ENCODE measurements at places on chromosomes 13 and 19.

DNA sequence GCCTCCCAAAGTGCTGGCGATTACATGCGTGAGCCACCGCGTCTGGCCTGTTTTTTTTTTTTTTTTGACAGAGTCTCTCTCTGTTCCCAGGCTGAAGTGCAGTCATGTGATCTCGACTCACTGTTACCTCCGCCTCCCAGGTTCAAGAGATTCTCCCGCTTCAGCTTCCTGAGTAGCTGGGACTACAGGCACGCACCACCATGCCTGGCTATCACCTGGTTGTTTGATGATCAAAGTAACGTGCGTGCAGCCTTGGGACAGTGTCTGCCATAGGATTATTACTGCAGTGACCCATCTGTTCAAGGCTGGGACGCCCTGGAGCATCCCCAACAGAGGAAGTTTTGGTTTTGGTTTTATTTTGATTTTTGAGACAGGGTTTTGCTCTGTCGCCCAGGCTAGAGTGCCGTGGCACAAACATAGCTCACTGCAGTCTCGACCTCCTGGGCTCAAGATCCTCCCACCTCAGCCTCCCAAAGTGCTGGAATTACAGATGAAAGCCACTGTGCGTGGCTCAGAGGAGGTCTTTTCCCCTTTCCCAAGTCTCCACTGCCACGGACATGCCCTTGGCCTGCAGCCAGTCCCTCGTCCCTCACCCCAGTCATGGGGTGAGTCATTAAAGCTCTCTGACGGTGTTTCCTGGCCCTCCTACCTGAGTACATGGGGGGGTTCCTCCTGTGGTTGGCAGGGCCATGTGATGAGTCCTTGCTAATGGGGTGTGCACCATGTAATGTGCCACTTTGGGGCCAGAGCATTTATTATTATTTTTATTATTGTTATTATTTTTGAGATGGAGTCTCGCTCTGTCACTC, 65.6 kb downstream of the IER2 start:
- no peak for DNase-seq

GRCh38 chr19:48784527-48784926, 26.3 kb downstream of the BCAT2 start:
- DNase-seq, result no peak

GRCh38 chr13:49287995-49288394, 40.3 kb downstream of the CDADC1 start:
- no peak for DNase-seq

DNA sequence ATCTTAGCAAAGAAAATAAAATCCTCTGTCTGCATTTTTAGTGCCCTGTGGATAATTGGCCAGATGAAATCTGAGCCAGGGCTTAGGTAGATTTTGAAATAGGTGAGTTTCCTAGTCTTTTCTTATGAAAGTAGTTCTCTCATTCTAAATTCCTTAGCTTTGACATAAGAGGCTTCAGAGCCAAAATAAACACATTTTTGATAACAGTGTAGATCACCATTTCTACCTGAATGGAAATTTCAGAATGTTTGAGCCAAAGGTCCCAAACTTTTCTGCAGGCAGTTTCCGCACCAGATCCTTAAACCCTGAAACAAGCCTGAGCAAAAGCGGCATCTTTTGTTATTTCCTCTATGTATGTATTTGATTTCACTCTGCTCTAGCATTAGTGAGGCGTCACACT, 551.2 kb downstream of the EFNB2 start:
- no peak for DNase-seq

GRCh38 chr19:5424192-5424973, 30.8 kb upstream of the ZNRF4 start:
- no peak for DNase-seq

DNA sequence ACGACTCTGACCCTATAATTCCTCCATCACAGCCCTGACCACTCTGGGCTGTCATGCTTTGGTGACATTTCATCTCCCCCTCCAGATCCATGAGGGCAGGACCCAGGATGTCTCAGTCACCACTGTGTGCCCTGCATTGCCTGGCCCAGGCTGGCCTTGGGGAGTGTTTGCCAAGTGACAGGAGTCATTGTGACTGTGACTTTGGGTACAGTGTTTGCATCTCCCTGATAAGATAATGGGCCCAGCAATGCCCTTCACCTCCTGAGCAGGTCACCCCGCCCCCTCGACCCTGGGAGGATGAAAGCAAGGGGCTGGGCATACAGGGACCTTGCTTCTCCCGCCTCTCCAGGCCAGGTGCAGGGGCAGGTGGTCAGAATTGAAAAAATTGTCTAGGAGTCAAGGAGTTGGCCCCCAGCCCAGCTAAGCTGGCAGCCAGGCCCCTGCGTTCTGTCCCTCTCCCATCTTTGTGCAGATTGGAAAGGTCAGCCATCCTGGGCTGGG, 5.9 kb upstream of the ATP4A start:
- DNase-seq, result no peak

DNA sequence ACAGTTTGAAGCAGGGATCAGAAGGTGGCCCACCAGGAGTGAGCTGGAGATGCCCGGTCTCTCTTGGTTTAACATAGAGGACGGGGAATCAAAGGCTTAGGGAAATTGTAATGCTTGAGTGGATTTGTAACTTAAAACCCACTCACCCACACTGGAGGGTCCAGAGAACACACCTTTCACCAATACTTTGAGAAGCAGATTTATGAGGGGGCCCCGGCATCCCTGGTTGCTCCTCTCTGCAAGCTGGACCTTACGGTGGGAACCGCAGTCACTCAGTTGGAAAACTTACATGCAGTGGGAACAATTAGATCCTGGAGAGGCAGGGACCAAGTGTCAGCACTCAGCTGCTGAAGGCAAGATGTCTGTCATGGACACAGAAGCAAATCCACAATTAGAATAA, 20.5 kb downstream of the PPP5C start:
- DNase-seq, result no peak

- no peak for DNase-seq
Observed at GRCh38 chr13:113560645-113561416, 23.7 kb upstream of the TFDP1 start.

- no peak for DNase-seq
Observed at GRCh38 chr19:35483089-35483488, 7.2 kb downstream of the KRTDAP start.

- DNase-seq, result no peak
Observed at GRCh38 chr13:76245211-76245610, 609.1 kb downstream of the LMO7 start.

- DNase-seq, result no peak
Observed at GRCh38 chr19:30229525-30230174, 142.5 kb upstream of the ZNF536 start.

- DNase-seq, result no peak
Observed at GRCh38 chr19:10228920-10229319, 2.2 kb downstream of the S1PR2 start.

DNA sequence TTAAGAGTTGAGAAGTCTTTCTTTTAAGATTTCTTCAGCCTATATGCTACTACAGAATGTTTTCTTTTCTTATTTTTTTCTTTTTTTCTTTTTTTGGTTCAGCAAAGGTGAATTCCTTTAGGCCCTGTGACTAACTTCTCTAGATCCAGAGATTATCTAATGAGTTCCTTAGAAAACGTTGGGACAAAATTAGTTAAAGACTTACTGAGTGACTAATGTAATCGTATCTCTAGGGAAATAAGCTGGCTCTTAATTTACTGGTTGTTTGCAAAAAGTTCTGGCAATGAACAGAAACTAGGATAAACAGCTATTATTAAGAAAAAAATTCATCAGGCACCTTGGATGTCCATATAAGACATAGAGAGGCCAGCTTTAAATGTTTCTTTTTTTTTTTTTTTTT, 30.7 kb upstream of the CSNK1A1L start:
- DNase-seq, result no peak

DNA sequence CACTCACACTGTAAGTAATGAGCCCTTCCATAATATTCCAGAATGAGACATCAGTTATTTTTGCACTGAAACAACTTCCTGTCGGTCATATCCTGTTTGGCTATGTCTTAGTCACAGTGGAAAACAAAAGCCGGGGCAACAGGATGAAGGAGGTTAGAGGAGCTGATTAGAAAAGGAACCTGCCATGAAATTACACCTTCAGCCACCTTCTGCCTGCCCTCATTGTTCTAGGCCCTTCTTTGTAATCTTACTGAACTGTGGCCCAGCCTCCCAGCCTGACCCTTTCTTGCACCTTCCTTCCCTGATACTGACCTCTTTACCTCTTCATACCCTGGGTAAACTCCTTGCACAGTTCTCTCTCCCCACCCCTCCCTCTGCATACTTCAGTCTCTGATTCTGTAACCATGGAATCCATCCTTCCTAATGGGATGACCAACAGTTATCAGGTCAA, 67.3 kb downstream of the DOCK9 start:
- peak; percentile 7 for DNase-seq

DNA sequence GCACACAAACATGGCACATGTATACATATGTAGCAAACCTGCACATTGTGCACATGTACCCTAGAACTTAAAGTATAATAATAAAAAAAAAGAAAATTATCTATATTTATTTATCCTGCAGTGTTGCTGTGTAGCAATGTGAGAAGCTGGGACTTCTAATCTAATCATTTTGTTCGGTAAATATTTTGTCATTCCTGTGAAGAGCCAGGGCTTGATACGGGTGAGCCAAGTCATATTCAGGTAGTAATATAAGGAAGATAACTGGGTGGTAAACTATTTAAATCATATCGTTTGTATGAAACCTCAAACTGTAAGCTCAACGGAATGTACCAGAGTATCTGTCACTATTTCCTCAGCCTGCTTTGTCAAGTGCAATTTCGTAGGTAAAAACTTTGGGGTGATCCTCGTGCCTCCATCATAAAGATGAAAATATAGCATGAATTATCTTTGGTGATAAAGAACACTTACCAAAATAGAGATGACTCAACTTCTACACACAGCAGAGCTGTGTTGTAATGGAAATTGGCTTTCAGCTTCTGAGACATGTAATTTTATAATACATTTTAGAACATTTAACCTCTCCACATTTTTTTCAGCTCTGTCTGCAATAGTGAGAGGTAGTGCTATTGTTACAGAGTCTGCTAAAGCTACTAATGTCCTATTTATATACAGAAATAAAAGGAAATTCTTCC, 92.9 kb downstream of the PCDH9 start:
- no peak for DNase-seq

GRCh38 chr19:42558450-42559150, 30.3 kb upstream of the CEACAM1 start:
- DNase-seq, result no peak

DNA sequence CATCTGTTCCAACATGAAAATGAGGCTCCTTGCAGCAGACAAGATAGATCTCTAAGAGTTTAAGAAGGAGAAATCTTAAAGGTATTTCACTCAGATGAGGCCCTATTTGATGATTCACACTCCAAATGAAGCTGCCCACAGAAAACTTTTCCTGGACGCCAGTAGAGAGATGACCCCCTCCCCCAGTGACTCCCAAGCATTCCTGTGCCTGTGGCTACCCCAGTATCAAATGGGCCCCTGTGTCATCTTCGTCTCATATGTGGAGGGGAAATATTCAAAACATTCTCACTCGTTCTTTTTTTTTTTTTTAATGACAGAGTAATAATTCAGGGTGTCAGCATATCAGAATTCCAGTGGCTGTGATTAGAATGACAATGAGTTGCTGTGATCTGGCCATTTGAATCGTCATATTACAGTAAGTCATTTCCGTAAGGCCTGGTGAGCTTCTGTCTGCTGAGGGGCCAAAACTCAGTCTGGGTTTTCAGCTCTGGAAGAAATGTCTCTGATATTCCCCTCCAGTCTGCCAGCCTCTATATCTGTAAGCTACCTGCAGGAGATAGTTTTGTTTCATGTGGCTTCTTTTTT, 194.7 kb downstream of the URI1 start:
- DNase-seq, result no peak

DNA sequence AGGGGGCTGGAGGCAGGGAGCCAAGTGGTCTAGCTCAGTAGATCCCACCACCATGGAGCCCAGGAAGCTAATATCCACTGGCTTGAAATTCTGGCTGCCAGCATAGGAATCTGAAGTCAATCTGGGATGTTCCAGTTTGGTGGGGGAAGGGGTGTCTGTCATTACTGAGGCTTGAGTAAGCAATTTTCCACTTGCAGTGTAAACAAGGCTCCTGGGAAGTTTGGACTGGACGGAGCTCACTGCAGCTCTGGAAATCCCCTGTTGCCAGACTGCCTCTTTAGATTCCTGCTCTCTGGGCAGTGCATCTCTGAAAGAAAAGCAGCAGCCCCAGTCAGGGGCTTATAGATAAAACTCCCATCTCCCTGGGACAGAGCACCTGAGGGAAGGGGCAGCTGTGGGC, 349.2 kb upstream of the KLHL1 start:
- DNase-seq, result no peak

- no peak for DNase-seq
Observed at GRCh38 chr19:8973501-8974091, 36.6 kb downstream of the MUC16 start.

DNA sequence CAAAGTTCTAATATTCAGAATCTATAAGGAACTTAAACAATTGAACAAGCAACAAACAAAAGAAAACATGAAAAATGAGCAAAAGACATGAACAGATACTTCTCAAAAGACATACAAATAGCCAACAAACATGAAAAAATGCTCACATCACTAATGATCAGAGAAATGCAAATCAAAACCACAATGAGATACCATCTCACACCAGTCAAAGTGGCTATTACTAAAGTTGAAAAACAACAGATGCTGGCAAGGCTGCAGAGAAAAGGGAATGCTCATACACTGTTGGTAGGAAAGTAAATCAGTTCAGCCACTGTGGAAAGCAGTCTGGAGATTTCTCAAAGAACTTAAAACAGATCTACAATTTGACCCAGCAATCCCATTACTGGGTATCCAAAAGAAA, 74.3 kb downstream of the CRYL1 start:
- no peak for DNase-seq

DNA sequence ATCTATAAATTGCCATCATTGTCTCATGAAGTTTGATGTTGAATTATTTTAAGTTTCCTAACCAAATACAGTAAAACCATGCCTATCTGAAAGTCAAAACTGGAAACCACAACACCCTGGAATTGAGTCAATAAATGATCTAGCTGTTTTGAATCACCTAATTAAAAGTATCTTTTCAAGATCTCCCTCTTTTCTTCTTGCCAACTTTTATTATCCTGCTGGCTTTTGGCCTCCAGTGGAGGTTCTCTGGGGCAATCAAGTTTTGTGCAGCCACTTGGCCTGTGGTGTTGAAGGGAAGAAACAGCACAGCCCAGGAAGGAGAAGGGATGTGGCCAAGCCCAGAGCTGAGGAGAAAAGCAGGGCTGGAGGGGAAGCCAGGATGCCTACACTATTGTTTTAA, 255.4 kb downstream of the COG6 start:
- no peak for DNase-seq

DNA sequence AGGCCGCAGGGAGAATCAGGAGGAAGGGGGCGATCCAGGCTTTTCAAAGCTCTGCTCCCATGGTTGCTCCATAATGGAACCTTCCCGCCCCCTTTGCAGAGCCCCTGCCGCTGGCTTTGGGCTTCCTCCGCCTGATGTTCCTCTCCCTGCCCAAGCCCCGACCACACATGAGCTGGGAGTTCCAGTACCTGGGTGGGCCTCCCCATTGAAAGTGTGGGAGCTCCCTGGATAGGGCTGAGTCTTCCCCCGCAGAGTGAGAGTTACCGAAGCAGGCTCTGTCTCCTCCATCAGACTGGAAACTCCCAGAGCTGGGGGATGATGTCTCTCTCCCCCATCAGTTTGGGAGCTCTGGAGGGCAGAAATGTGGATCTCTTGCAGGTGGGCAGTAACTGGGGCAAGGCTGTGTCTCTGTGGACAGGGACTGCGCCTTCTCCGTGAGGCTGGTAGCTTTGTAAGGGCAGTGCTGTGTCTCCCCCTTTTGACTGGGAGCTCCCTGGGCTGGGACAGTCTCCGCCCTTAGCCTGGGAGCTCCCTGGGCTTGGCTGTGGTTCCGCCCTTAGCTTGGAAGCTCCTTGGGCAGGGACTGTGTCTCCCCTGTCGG, 722 bp downstream of the DCAF15 start:
- no peak for DNase-seq

GRCh38 chr19:5738423-5738822, 18.0 kb downstream of the CATSPERD start:
- no peak for DNase-seq
